ENCODE measurements at places on chromosomes 2 and 18.

GRCh38 chr2:231297108-231297908 is 98.2 kb upstream of the B3GNT7 start:
- peak; percentile 16 for DNase-seq

DNA sequence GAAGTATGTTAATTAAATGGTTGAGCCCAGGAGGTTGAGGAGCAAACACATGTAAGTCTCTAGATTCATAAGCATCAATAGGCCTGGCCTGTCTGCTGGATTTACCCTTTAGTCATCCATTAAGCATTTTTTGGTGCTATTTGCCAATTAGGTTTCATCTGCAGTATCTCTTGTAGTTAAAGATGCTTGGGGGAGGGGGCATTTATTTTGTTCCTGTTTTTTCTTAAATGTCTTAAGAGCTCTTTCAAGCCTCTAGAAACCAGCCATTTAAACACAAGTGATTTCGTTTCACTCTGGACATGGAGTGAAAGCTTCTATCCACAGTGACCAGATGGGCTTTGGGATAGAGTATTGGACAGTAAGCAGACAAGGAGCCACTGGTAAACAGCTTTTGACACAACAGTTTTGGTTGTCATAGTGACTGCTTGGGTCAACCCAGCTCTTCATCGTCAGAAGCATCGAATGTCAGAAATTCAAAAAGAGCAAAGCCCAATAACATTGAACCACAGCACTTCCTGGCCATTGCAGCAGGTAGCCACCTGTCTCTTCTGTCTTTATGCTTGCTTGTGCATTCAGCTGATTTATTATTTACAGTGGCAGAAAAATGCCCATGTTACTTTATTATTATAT is 4.9 kb downstream of the QPCT start:
- DNase-seq = no peak

GRCh38 chr18:21361307-21361880 is 119.4 kb downstream of the GREB1L start:
- DNase-seq = no peak

- no peak for DNase-seq
Measured at GRCh38 chr2:129178356-129178755, 801.1 kb upstream of the RAB6C start.

DNA sequence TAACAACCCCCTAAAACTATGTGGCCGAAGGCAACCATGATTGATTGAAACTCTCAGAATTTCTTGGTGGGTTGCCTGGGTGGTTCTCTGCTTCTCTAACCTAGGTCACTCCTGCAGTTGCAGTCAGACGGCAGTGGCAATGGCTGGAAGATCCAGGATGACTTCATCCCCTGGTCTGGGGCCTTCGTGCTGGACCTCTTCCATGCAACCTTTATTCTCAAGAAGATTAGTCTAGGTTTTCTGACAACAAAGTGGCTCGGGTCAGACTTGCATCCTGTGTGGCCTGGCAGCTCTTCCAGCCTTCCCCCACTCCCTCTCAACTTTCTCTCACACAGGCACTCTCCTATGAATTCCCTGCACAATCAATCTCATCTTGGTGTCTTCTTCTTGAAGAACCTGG is 76.4 kb downstream of the METTL4 start:
- DNase-seq = no peak

DNA sequence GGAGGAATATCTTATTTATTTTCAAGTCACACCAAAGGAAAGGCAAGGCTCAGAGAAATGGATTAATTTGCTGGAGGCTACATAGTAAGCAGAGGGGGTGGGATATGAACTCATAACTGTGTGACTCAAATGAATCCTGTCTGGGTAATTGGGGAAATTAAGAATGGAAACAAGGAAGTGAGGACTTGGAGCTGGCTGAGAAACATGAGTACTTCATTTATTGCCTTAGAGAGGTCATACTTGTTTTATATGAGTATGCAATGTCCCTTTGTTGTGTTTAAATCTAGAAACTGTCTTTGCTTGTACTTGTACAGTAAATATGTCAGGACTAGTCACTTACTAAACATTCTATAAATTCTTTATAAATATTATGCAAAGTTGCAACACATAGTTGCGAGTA is 2166.7 kb upstream of the PIK3C3 start:
- DNase-seq = no peak

- no peak for DNase-seq
Measured at GRCh38 chr18:75491361-75491760, 63.9 kb upstream of the SMIM21 start.

DNA sequence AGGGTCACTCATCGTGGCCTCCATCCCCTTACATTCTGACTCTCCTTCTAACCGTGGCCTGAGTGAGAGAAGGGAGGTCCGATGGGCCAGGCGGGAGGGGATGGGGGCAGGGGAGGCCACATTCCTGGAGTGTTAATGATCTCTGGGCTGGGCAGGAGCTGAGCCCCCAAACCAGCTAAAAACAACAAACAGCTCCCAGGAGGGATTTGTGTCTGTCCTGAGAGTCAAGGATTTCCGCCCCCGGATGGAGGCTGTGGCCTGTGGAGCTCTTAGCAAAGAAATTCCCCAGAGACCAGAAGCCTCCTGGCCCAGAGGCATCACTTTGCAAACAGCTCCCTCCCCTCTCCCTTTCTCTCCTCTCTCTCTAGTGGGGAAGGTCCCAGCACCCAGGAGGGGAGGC is 23.5 kb downstream of the EMX1 start:
- no peak for DNase-seq

DNA sequence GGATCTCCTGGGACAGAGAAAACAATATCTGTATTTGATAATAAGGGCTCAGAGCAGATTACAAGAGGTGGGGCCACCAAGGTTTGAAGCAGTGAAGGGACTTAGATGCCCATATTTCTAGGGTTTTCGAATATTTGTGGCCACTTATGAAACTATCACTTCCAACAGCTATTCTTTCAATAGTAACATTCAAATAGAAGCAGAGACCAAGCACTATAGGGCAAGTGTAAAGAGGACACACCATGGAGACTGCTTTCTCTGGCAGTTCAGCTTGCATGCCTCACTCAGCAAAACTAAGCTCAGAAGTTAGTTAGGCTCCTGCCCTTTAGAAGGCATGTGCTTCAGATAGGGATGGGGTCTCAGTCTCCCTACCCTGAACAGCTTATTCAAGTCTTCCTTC is 10.3 kb downstream of the PSTPIP2 start:
- no peak for DNase-seq

GRCh38 chr18:32440518-32440917 is 30.2 kb downstream of the GAREM1 start:
- DNase-seq = no peak

- no peak for DNase-seq
Measured at GRCh38 chr2:140990416-140990815, 1140.4 kb downstream of the LRP1B start.

DNA sequence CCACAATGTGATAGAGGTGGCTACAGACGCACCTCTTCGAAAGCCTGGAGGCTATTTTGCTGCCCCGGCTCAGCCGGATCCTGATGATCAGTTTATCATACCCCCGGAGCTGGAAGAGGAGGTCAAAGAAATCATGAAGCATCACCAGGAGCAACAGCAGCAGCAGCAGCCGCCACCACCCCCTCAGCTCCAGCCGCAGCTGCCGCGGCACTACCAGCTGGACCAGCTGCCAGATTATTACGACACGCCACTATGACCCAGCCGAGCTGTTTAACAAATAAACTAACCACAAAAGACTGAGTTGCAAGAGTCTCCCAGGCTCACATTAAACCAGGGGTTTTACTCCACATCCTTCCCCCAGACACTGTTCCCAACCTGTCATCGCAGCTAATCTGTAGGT is 263.8 kb downstream of the PHLPP1 start:
- DNase-seq = peak; percentile 65

DNA sequence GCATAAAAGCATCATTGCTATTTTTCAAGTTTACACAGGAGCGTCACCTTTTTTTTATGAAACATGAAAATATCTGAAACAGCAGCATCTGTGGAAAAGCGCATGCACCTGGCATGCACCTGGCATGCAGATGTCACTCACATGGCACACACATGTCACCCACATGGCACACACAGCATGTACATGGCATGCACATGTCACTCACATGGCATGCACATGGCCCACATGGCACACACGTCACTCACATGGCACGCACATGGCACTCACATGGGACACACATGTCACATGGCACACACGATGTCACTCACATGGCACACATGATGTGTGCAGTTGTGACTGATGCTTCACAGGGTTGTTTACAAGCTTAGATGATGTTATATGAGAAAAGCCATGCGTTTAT is 188.0 kb downstream of the ZNF407 start:
- no peak for DNase-seq

DNA sequence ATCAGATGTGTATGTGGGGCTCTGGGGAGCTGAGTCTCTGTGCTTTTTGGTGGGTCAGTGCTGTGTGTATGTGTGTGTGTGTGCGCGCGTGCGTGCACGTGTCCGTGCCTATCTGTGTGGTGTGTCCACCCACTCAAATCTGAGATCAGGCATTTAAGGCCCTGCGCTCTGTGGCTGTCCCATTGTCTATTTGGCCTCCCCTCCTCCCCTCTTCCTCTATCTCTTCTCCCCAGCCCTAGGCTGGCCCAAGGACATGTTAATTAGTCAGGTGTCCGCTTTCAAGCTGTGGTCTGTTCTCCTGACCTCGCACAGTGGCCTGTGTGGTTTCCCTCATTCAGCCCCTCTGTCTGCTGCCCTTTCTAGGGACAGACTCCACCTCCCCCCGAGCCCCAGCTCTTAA is 136.4 kb downstream of the DYSF start:
- no peak for DNase-seq

- no peak for DNase-seq
Measured at GRCh38 chr18:39647627-39648534, 2082.3 kb upstream of the CELF4 start.

GRCh38 chr2:32496662-32497061 is 131.2 kb upstream of the TTC27 start:
- no peak for DNase-seq

- no peak for DNase-seq
Measured at GRCh38 chr2:72004976-72005375, 142.7 kb downstream of the CYP26B1 start.

GRCh38 chr2:236334122-236334876 is 70.1 kb upstream of the ASB18 start:
- no peak for DNase-seq

- no peak for DNase-seq
Measured at GRCh38 chr18:22278798-22279197, 109.4 kb downstream of the GATA6 start.

DNA sequence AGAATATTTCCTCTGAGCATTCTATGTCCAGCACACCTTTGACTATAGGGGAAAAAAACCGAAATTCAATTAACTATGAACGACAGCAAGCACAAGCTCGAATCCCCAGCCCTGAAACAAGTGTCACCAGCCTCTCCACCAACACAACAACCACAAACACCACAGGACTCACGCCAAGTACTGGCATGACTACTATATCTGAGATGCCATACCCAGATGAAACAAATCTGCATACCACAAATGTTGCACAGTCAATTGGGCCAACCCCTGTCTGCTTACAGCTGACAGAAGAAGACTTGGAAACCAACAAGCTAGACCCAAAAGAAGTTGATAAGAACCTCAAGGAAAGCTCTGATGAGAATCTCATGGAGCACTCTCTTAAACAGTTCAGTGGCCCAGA is 79.4 kb upstream of the FAM117B start:
- DNase-seq = no peak

DNA sequence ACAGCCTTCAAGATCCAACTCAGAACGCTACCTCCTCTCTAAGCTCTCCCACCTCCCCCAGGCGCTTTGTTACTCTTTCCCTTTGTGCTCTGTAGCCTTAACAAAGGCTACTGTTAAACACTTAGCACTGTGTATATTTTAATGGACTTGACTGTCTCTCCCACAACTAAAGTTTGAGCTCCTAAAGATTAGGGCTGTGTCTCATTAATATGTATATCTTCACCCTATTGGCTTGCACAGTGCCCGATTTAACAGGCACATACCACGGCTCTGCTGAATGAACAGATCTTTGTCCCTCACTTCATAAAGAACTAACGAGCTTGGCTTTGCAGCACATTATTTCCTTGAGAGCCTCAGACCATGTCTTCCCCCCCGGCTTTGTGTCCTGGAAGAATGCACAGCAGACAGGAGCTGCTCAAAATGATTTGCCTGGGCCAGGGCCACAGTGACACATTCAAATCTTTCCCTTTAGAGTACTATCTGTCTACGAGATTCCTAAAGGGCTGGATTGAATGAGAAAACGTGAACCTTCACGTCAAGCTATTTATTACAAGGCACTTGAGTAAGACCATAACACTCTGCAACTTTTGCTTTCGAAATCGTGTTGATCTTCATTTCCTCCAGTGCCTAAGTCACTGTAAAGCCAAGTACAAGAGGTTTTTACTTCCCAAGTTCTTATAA is 22.1 kb downstream of the ABHD3 start:
- no peak for DNase-seq

DNA sequence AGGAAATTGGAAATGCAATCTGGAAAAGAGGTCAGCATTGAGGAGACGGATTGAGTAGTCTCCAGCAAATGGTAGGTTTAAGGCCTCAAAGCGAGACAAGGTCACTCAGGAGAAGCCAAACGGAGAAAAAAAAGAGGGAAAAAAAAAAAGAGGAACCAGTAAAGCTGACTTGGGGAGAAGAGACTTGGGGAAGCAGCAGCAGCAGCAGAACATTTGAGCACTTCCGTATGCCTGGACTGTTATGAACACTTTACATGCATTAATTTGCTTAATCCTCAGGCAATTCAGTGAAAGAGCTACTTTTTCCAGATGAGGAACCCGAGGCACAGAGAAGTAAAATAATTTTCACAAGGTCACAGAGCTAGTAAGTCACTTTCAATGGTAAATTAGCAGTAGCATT is 81.3 kb downstream of the OSBPL6 start:
- no peak for DNase-seq

DNA sequence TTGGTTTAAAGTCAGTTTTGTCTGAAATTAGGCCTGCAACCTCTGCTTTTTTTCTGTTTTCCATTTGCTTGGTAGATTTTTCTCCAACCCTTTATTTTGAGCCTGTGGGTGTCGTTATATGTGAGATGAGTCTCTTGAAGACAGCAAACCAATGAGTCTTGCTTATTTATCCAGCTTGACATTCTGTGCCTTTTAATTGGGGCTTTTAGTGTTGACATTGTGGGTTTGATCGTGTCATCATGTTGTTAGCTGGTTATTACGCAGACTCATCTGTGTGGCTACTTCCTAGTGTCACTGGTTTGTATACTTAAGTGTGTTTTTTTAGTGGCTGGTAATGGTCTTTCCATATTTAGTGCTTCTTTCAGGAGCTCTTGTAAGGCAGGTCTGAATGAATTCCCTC is 18.8 kb downstream of the TMEM87B start:
- no peak for DNase-seq

- peak; percentile 19 for DNase-seq
Measured at GRCh38 chr2:27264753-27265535, 2.1 kb upstream of the SLC30A3 start.

DNA sequence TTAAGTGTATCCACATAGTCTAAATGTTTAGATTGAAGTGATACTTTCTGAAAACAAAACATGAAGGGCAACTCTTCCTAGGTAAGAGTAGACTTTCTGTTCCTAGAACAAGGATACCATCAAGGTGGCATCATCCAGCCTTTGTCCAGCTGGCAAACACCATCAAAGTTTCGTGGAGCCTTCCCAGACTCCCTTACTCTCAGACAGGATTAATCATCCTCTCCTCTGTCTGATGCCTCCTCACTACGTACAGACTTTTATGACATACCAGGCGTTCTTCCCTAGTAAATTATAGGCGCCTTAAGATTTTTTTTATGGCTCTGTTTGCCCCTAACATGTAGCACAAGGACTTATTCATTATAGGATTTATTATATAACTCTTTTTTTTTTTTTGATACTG is 29.4 kb upstream of the ASNSD1 start:
- no peak for DNase-seq

GRCh38 chr2:239014458-239015217 is 166.8 kb downstream of the TWIST2 start:
- no peak for DNase-seq

Data from NCI-H526 treated with DMSO at 0.1 percent for 48 hours (cell line).